ENCODE measurements at places on chromosomes 16 and 17.

GRCh38 chr16:4093495-4094126 lies 22.6 kb downstream of the ADCY9 start:
- DNase-seq: no peak

- no peak for DNase-seq
Observed at GRCh38 chr17:31654936-31655335, 204.1 kb downstream of the COPRS start.

DNA sequence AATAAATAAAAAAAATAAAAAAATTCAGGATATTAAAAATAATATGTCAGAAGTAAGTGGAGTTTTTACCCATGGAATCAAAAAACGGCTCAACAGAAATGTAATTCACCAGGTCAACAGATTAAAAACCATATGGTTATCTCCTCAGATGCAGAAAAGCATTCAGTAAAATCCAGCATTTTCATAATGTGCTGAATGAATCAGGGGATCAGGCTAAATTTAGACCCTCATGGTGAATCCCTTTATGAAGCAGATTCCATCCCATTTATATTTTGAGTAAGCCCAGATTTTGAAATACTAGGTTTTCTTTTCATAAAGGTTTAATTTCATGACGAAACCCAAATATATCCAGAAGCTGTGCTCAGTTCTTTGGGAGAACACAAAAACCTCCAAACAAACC lies 84.4 kb downstream of the OR1D5 start:
- no peak for DNase-seq

- DNase-seq: no peak
Observed at GRCh38 chr16:19785512-19786130, 67.5 kb downstream of the IQCK start.

DNA sequence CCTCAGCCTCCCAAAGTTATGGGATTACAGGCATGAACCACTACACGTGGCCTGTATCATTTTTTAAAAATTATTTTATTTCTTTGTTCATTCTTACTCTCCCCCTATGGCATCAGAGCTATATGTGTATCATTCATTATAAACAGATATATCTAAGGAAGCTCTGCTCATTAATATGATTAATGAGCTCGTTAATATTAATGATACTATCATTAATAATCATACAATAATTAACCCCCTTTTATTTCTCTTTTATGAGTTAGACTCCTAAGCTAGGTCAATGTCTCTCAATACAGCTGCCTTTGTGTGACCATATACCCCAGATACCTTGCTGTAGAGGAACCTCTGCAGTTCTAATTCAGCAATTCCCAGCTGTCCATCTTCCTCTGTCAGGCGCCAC lies 4.5 kb upstream of the RSKR start:
- DNase-seq: no peak

DNA sequence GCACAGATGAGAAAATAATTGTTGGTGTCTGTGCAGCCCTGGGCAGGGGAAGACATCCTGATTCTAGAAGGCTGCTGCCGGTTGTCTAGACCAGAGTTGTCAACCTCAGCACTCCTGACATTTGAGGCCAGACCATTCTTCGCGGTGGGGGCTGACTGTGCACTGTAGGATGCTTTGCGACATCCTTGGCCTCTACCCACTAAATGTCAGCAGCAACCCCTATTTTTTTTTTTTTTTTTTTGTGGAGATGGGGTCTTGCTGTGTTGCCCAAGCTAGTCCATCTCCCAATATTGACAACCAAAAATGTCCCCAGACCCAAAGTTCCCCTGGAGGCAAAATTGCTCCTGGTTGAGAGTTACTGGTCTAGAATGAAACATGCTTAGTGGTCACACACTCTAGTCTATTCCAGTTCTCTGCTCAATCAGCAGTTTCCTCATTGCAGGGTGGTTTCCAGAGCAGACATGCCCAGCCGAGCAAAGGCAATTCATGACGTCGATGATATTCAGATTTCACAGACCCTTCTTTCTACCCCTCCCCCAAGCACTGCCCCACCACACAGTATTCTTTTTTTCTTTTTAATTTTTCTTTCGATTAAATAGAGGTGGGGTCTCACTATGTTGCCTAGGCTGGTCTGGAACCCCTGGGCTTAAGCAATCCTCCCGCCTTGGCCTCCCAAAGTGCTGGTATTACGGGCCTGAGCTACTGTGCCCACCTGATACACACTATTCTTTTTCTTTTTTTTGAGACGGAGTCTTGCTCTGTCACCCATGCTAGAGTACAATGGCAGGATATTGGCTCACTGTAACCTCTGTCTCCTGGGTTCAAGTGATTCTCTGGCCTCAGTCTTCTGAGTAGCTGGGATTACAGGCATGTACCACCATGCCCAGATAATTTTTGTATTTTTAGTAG lies 9.0 kb downstream of the C17orf99 start:
- peak; percentile 79 for DNase-seq

DNA sequence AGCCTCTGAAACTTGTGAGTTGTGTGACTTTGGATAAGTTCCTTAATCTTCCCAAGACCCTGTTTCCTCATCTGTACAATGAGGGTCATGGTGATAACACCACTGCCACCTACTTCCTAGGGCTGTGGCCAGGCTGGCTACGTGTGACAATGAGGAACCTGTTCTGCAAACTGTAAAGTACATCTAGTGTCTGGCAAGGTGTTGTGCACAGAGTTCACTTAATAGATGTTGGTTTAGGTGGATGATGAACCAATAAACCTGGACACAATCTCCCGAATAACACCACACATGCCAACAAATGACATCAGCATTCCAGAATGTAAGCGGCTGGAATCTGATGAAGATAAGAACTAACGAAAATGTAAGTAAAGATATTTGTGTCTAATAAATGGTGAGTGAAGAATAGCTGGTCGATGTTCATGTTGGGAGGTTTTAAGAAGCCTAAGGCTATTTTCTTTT lies 82.3 kb downstream of the MARCHF10 start:
- no peak for DNase-seq

DNA sequence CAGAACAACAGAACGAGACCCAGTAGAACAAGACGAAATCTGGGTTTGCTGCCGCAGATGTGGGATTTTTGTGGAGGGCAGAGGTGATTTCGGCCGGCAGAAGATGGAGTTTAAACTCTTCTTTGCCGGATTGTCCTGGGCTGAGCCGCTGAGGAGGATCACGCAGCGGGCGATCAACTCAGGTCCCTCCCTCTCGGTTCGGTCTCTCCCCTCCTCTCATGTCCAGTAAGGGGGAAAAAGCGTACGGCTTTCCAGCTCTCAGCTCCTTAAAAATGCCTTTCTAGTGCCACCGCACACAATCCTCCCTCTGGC lies 2.5 kb downstream of the PHF12 start:
- no peak for DNase-seq

DNA sequence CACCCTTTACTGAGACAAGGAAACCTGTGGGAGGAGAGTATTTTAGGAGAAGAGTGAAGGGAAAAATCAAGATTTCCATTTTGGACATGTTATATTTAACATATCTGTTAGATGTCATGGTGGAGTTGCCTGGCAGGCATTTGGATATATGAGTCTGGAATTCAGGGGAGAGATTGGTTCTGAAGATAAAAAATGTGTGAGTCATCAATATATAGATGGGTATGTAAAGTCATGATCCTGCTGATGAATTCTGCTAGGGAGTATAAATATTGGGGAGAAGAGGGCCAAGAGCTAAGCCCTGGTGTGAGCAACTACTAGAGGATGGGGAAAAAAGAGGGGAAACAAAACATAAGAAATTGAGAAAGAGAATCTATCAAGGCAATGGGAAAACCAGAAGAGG lies 151.3 kb upstream of the SOX9 start:
- DNase-seq: no peak

DNA sequence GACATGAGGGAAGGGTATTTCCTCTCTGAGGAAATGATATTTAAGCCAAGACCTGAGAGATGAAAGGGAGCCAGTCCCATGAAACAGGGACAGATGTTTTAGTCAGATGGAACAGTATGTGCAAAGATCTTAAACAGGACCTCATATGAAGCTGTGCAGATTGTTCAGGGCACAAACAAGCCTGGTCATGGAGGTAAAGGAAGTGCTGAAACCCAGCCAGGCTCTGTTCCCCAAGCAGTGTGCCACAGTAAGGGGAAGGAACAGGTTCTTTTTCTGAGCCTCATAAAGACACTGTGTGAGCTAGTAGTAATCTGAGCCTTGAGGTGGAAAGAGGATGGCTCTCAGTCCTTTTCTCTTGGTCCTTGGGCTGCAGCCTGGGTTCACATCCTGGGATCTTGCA lies 159.9 kb downstream of the ANKFN1 start:
- DNase-seq: no peak

GRCh38 chr16:54236773-54237172 lies 49.8 kb downstream of the IRX3 start:
- no peak for DNase-seq

GRCh38 chr17:3032258-3033247 lies 30.9 kb downstream of the OR1D5 start:
- no peak for DNase-seq

GRCh38 chr17:79114458-79115301 lies 40.1 kb downstream of the ENGASE start:
- DNase-seq: no peak

DNA sequence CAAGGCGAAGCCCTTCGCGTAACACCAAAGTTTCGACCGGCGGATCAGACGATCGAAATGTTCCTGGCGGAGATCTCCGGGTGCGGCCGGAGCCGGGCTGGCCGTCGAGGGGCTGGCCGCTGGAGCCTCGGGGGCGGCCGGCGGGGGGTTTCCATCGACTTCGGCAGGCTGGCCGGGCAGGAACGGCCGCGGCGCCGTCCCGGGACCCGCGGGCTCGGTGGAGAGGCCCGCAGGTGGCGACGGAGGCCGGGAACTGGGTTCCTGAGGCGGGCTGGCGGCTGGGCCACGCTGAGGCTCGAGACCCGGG lies 1.1 kb downstream of the EPOP start:
- DNase-seq: no peak

Data from OCI-LY7 (cell line).